ENCODE measurements at places on chromosomes 5 and 9. TPM values are rescaled to one million over a fixed set of nuclear protein-coding genes. Genes with fewer than 3 reads are reported as not detected.

Gene FGD3
- total RNA-seq = 1.9 TPM

Gene PCDHA5
- 1.4 TPM for total RNA-seq

Gene ROR2
- 122 TPM for total RNA-seq

Gene TTC23L
- 3.0 TPM for total RNA-seq

Gene PCA3
- total RNA-seq = not detected

Gene NR5A1
- total RNA-seq = not detected

Gene RORB
- total RNA-seq = 0.75 TPM

Gene PCDHGB5
- 13.9 TPM for total RNA-seq

Gene FAM78A
- 5.5 TPM for total RNA-seq

Gene ATP10B
- 0.15 TPM for total RNA-seq

Gene FAM169A
- 34.5 TPM for total RNA-seq

Gene CSF1R
- not detected for total RNA-seq

Gene C1QTNF3
- total RNA-seq = 3.5 TPM

Gene SPINK13
- not detected for total RNA-seq

Gene VCAN
- 397 TPM for total RNA-seq

Gene RNF44
- total RNA-seq = 173 TPM

Gene FRMPD1
- 0.52 TPM for total RNA-seq

Gene OMD
- total RNA-seq = not detected

All from endodermal cell (in vitro differentiated cells).